ENCODE measurements at places on chromosomes 11 and 22.

DNA sequence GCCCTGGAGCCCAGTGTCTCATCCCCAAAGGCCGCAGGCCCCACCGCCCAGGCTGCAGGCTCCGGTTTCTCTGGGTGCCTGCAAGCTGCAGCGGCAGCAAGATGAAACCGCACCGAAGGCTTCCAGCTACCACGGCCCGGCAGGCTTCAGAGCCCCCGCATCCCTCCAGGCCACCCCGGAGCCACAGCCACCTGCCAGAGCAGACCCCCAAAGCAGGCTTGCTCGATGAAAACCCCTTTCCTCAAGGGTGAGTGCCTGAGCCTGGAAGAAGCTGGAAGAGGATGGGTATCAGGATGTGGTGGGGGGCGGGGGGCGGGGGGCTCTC, 24.5 kb upstream of the GNB1L start:
- DNase-seq, result no peak

DNA sequence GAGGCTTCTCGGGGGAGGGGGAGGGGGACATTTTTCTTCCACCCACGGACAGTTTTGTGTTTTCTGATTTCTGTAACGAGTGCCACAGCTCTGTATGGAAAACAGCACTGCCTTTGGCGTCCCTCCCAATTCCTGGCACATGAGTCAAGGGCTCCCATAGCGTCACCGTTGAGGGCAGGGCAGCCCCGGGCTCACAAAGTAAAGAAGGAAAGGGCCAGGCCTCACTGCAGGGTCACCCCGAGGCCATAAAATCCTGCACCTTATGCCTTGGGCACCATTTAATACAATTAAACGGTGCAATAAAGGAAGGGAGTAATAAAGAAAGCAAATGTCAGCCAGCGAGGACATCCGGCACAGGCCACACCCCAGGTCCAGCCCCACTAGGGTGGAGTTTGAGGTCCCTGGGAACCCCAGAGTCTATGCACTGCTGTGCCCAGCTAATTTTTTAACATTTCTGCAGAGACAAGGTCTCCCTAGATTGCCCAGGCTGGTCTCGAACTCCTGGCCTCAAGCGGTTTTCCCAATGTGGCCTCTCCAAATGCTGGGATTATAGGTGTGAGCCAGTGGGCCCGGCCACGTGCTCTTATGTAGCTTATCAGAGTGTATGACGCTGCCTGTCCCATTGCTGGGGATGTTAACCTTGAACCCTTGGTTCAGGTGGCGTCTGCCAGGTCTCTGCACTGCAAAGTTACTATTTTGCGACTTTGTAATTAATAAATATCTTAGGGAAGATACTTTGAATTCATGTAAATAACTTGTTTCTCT, 13.6 kb upstream of the MUC2 start:
- DNase-seq, result no peak

GRCh38 chr11:46064221-46064620, 57.0 kb downstream of the PHF21A start:
- no peak for DNase-seq

GRCh38 chr22:19798003-19798665, 37.6 kb downstream of the TBX1 start:
- no peak for DNase-seq

DNA sequence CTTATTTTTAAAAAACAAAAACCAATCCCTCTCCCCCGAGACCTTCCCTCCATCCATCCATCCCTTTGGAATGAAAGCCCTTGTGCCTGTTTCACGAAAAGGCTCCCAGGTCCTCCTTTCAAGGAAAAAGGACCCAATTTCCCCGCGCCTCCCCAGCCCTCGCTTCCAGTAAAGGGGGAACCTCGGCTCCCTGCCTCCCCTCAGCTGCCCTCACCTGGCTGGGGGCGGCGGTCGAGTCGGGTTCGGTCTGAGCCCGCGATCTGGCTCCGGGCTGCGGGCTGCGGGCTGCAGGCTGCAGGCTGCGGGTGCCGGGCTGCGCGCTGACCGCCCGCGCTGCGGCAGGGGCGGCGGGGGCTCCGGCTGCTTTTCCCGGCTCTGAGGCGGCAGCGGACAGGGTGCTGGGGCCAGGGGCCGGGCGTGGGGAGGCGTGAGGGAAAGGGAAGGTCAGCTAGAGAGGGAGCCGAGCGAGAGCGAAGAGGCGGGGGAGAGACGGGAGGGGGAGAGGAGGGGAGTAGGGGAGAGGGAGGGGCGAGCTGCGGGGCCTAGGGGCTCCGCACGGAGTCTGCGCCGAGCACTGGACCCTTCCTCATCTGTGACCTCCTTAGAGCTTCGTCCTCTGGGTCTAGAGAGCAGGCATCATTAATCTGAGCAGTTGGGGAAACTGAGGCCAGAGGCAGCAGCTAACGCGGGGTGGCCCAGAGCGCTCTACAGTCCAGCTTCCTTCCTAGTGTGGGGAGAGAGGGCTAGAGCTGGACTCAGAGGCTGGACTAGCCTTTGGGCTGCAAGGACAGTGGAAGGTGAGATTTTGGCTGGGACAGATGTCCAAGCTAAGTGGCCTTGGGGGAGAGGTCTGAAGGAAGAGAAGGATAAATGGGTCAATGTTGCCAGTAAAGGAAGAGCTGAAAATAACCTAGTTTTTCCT, at the start of gene C1QTNF4:
Gene C1QTNF4, minus strand, starts transcription at position 478 of the 922 bp plus-strand sequence. CDS start 3,601 bp downstream, outside the sequence.
- DNase-seq, result no peak

- DNase-seq, result no peak
Measured at GRCh38 chr22:25680956-25681355, 61.0 kb upstream of the MYO18B start.

DNA sequence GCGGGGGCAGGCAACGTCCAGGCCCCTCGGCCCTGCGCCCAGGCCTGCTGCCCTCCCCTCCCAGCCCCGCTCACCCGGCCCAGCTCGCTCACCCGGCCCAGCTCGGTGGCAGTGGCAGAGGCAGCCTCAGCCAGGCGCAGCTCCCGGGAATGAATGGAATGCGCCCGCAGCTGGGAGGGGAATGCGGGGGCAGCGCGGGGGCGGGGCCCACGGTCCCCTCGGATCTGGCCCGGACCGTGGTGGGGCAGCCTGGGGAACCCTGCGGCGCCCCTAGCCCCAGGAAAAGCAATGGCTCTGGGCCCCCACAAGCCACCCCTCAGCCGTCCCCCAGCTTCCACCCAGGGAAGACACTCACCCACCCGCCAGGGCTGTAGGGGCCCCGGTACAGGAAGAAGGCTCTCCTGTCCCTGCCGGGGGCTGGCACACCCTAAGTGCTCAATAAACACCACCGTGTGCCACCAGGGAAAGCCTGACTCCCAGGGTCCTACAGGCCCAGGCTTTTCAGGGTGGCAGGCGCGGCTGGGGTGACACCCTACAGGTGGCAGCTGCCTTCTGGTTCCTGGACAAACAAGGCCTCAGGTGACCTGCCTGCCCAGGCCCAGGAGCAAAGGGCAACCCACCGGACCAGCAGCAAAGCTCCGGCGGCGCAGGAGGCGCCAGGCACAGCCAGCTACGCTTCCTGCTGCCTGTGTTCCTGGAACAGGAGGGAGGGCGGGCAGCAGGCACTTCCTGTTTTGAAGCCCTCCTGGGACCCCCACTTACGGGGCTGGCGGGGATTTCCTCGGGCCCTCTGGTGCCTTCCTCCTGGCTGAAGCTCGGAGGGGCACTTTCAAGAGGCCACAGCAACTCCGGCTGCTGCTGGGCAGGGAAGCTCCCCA, 13.8 kb downstream of the PLXNB2 start:
- no peak for DNase-seq

DNA sequence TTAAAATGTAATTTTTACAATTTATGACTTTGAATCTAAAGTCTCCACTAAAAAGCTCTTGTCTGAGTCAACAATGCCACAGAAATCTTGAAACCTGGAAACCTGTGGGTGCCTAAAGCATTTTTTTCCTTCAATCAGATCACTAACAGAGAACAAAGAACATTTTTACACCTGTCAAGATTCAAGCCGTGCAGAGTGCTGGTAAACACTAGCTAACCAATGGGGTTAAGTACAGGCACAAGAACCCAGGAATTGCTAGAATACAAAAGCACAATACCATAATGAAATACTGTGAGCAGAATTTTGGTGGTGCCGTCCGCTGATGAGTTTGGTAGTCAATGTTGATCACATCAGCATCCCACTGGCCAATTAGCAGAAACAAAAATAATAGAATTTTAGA, 380.3 kb upstream of the PITPNB start:
- DNase-seq, result no peak

DNA sequence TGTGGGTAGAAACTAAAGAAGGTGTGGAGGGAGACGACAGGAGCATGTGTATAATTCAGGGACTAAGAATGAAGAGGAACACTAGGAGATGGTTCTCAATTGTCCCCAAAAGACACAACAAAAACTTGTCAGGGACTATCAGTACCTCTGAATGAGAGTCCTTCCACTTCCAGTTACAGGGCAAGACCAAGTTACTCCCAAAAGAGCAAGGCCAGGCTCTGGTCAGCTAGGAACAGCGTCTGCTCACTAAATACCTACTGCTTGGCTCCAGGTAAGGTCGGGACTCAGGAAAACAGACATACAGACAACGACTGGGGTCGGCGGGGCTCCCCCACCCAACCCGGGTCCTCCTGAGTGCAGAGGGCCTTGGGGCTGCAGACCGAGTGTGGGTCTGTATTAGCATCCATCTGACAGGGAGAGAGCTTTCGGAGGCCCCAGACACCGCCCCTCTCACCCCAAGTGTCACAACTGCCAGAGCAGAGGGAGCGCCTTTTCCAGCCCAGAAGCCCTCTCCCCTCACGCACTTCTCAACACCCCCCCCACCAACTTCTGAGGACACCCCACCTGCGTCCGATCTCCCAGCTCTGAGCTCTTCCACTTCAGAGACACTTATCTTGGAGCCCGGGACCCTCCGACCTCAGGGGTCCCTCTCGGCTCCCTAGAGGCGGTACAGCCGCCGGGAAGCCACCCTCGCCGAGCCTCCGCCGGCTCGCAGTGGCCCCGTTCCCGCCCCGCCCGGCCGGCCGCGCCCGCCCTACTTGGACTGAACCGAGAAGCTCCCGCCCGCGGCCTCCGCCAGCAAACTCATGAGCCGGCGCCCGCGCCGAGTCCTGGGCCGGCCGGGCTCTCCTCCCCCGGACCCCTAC, 522 bp downstream of the RHOG start:
- no peak for DNase-seq

DNA sequence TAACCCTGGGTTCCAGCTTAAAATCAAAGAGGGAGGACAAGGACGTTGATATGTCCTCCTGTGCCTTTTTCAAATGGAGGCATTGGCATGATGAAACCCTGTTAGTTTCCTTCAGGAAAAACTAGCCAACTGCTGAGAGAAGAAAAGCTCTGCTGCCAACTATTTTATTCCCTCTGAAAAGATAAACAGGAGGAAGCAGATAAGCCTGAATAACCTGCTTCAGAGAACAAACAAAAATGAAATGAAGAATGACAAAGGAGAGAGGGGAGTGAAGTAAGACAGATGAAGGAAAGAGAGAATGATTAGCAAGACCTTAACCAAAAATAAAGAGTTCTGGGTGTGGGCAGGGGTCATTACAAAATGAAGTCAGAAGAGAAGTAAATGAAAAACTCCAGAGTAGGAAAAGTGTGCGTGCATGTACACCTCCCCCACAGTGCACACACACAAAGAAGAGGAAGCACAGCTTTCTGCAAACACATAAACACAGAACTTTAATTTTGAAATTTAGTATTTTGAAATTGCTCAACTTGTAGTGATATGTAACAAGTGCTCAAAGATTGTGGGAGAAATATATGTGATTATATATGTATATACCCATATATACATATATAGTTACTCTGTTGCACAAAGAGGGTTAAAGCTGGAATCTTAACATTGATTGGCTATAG, 332.2 kb downstream of the LUZP2 start:
- no peak for DNase-seq

DNA sequence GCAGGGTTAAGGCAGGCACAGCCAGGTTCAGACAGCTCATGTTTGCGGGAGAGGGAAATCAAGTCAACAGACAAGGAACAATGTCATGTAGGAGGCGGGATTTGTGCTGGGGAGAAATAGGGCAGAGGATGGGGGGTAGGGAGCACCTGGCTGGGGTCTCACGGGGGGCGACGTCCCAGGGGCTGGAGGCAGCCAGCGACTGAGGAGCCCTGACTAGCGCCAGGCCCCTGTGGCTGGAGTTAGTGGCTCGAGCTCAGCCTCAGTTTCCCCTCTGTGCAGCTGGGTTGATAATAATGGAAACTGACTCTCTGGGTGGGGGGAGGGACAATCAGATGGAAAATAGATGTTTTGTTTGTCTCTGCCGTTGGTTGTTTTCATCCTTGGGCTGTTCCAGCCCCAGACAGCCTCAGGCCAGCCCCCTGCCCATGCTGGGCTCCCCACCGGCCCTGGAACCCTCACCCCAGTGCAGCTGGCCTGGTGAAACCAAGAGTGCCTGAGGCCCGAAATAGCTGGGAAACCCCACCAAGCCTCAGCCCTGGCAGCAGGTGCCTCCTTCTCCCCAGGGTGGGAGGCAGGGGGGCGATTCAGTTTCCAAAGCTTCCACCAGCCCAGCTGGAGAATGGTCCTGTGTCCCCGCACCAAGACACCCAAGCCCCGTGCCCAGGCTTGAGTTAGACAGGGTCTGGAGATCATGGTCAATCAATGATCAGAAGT, 44.1 kb downstream of the IGLL5 start:
- no peak for DNase-seq

DNA sequence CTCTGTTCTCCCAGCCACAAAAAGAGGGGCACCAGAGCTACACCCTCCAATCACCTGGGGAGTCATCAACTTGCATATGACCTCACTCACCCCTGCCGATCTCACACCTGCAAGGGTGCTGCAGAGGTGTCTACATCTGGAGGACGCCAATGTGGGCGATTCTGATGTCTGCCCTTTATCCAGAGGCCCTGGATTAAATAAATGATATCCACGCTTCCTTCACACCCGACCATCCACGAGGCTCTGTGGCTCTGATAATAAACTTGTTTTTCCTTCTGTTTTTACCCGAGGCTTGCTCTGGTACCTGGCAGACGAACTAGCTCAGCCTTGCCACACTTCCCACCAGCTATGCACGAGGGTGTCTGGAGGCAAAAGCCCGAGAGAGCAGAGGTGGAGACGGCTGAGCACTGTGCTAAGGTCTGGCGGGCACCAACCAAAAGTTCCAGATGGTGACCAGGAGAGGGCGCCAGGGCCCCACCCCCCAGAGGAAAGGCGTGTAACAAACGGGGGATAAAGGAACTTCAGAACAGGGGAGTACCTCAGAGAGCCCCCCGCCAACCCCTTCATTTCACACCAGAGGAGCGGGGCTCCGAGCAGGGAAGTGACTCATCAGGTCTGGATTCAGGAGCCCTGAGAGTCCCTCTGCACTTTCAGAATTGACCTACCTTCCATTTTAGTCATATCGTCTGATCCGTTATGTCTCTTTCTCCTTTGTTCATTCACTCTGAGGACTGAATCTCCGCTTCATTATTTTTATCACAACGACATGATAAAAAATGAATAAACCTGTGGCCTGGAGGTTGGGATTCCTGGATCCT, 13.5 kb downstream of the SCN3B start:
- DNase-seq, result peak; percentile 42
